ENCODE measurements at places on chromosomes 1 and 21.

DNA sequence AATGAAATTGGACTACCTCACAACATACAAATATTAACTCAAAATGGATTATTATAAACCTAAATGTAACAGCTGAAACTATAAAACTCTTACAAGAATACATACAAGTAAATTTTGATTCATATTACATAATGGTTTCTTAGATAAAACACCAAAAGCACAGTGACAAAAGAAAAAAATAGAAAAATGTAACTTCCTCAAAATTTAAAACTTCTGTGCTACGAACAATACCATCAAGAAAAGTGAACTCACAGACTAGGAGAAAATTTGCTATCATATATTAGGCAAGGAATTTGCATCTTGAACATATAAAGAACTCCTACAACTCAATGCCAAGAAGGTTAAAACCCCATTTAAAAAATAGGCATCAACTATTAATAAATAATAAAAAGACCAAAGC is 31.2 kb downstream of the ANGPTL3 start:
- no peak for DNase-seq

DNA sequence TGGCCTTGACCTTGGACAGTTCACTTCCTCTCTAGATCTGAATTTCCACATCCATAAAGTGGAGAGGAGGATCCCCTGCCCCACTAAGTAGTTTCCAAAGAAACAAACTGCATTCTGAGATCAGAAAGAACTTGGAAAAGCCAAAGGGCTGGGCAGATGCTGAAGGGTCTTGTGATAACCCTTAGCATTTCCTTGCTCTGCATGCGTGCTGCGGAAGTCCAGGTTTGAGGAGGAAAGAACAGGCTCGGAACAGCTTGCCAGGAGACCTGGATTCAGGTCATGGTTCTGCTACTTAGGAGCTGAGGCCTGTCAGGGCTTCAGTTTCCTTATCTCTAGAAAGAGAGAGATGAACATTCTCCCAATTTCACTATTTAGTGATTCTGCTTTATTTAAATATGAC is 27.2 kb downstream of the IGFN1 start:
- no peak for DNase-seq

DNA sequence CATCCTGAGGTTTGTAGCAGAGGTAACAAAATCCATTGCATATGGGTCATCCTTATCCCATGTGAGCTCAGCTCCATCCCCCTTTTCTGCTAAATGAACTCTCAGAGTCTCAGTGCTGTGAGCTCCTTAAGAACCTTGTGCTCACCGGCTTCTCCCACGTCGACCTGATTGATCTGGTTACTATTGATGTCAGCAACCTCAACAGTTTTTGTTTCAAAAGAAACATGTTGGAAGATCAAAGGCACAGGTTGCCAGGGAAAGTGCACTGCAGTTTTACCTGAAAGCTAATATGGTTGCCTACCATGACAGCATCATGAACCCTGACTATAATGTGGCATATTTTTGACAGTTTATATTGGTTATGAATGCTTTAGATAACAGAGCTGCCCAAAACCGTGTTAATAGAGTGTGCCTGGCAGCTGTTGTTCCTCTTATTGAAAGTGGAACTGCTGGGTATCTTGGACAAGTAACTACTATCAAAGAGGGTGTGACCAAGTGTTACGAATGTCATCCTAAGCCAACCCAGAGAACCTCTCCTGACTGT is 131.4 kb downstream of the HS2ST1 start:
- no peak for DNase-seq

- peak; percentile 68 for DNase-seq
Measured at GRCh38 chr21:33265664-33266049, 510 bp upstream of the IL10RB start.

DNA sequence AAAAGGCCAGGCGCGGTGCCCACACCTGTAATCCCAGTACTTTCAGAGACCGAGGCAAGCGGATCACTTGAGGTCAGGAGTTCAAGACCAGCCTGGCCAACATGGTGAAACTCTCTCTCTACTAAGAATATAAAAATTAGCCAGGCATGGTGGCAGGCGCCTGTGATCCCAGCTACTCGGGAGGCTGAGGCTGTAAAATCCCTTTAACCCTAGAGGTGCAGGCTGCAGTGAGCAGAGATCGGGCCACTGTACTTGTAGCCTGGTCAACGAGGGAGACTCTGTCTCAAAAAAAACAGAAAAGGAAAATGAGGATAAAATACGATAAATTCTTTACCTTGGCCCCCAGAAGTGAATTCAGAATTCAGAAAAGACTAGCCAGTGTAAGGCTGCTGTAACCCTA is 1.6 kb downstream of the TMEM50B start:
- no peak for DNase-seq

- DNase-seq = peak; percentile 66
Measured at GRCh38 chr1:17274186-17275170, 25.6 kb downstream of the PADI3 start.

- no peak for DNase-seq
Measured at GRCh38 chr1:183962903-183963302, 74.6 kb downstream of the COLGALT2 start.

DNA sequence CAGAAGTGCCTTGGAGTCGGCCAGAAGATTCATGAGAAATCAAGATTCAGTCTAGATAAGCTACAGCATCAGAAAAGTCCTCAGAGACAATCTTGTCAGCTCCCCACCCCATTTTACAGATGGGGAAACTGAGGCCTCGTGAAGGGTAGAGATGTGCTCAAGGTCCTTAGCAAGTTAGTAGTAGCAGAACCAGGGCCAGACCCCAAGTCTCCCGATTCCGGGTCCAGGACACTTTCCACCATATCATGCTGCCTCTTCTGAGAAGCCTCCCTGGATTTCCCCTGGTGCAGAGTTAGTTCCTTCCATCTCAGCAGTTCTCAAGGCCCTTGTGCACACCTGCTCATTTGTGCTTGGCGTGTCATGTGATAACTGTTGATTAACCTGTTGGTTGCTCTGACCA is 91.5 kb upstream of the ACTL8 start:
- no peak for DNase-seq
